ENCODE measurements at places on chromosomes 3 and 15.
A peak's percentile ranks its signal among the peaks of the same experiment; 100 is the strongest.

DNA sequence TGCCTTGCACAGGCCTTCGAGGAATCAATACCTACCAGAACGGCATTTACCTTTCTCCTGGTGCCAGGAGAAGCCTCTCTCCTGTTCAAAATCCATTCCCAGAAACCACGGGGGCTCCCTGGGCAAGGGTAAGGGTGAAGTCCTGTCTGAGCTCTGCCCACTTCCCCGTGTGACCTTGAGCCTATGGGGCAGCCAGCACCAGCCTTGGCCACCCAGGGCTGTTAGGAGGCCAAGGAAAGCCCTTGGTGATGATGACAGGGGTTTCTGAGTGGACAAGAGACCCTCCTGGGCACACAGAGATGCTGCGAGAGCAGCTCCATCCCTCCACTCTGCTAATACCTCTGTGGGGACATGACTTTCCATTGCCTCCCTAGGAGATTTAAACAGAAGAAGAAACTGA is 5.9 kb downstream of the SCN5A start:
- no peak for DNase-seq

DNA sequence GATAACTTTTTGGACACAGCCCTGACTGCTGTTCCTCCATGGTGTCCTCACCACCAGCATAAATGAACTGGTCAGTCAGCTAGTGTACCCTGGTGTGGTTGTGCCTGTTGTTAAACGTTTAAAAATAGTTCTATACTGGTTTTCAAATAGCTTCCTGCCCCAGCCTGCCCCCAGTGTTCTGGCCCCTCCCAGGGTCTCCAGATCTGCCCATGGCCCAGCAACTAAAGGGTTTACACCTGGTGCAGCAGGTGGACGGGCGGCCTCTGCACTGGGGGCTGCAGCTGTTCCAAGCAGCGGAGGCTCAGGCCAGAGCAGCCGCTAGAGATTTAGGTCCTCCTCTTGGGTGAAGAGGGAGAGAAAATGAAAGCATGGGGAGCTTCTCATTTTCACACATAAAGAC is 6.1 kb upstream of the NR2E3 start:
- no peak for DNase-seq

DNA sequence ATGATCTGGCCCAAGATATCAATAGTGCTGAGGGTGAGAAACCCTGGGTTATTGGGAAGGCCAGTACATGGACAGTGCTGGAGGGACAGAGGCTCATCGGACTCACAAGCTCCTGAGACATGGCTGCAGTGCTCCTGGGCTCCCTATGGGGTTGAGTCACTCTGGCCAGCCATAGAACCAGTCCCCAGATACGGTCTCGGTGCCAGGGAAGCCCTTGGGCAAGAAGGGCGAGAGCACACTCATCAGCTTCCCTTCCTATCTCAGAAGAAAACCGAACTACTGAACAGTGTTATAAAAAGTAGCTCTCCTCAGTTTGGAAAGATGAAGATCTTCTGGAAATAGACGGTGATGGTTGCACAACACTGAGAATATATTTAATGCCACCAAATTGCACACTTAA is 34.4 kb downstream of the POC1A start:
- DNase-seq = no peak

DNA sequence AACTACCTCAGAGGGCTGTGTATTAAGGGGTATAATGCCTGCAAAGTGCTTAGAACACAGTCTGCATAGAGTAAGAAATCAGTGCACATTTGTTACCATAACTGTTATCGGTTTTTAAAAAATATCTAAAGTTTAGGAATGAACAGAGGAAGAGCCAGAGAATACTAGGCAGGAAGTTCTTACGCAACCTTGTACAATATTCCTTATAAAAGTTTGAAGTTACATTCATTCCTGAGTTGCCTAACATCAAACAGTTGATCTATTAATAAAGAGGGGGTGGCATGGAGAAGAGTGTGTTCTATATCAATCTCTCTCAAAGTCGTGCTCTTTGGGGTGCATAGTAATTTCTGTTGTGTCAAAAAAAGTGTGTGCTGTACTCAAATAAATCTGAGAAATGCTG is 22.0 kb upstream of the PHLDB2 start:
- no peak for DNase-seq

- DNase-seq = no peak
Observed at GRCh38 chr3:102348904-102349303, 85.9 kb upstream of the ZPLD1 start.

- no peak for DNase-seq
Observed at GRCh38 chr15:83653639-83654378, at the start of gene ADAMTSL3. Gene ADAMTSL3, plus strand, starts transcription at chr15:83654123. Its CDS starts 1,639 bp downstream, at chr15:83655762.

GRCh38 chr15:52290329-52290728 is 5.3 kb downstream of the MYO5C start:
- DNase-seq = no peak

DNA sequence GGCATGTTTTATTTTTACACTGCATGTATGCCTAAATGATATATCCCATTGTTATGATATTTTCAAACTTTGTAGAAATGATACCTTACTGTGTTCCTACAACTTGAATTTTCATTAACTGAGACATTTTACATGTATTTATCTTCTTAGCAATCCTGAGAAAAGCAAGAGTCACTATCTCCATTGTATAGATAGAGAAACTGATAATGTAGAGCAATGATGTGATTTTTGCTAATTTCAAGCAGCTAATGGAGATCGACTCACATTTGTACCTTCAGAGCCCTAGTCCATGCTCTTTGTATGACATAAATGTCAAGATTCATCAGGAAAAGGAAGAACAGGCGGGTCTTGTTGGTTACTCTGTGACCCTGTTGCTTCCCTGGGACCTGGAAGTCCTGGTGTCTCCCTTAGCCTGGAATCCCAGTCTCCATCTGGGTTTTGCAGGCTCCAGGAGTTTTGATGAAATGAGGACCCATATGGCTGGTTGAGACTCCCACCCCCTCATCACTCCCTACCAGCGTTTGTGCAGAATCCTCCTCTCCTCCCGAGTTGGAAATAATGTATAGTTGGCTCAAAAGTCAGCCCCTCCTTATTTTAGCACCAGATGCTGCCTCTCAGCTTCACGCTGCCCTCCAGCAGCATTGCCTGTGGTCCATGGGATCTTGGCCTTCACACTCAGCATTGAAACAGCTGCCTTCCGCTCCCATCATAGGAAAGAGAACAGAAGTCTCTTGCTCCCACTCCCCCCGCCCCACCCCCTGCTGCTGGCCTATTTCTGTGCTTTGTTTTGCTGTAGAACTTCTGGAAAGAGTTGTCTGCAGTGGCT is 67.1 kb downstream of the APBA2 start:
- DNase-seq = no peak

GRCh38 chr3:177777699-177778098 is 580.4 kb upstream of the TBL1XR1 start:
- DNase-seq = peak; percentile 48

- no peak for DNase-seq
Observed at GRCh38 chr3:58484722-58485069, 7.2 kb upstream of the KCTD6 start.

GRCh38 chr3:5251196-5251583 is 63.7 kb downstream of the EDEM1 start:
- DNase-seq = no peak

DNA sequence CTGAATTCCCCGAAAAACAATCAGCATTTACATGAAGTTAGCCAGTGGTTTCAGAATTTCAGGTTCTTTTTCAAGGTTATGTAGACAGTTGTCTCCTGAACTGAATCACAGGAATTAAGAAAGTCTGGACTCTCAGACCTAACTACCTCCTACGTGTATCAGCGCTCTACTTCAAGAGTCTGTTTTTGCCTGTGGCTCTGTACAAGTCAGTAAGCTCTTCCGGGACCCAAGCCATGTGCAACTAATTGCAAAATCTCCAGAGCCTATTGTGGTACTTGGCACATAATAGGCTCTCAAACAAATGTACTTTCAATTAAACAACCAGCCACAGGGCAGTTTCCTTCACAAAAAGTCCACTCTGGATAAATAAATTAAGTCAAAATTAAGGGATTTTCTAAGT is 414.2 kb downstream of the PDCD6IP start:
- no peak for DNase-seq

DNA sequence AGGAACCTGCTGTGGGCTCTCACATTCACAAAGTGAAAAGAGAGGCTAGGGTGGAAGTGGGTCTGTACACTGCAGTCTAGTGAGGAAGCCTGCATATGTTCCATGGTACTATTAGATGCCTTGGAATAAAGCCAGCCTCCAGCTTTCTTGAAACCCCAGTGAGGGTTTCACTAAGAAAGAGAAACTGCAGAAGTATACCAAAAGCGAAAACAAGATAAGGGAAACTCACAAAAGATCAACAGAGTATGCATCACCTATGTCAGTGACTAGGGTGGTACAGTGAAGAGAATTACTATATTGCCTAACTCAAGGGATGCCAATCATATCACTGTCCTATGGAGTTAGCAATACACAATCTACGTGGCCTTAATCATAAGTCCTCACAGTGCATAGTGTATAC is 212.5 kb upstream of the GADL1 start:
- no peak for DNase-seq

GRCh38 chr15:67385971-67386370 is 131.4 kb downstream of the IQCH start:
- no peak for DNase-seq

- no peak for DNase-seq
Observed at GRCh38 chr3:76554707-76555106, 485.2 kb upstream of the ROBO2 start.

GRCh38 chr15:68582236-68582635 is 3.4 kb downstream of the CORO2B start:
- no peak for DNase-seq

- peak; percentile 82 for DNase-seq
Observed at GRCh38 chr3:187741403-187742350, 3.6 kb downstream of the BCL6 start.

- peak; percentile 36 for DNase-seq
Observed at GRCh38 chr3:9404680-9405079, 7.3 kb downstream of the SETD5 start.

- no peak for DNase-seq
Observed at GRCh38 chr3:122067214-122067550, 12.0 kb downstream of the CD86 start.

All from CD4-positive, alpha-beta T cell treated with Interleukin-10 for 1 hour (primary cell).